CD4-positive, CD25-positive, alpha-beta regulatory T cell (primary cell): ENCODE measurements at places on chromosomes 2 and 18.

- DNase-seq = no peak
Observed at GRCh38 chr18:72848503-72849237, 19.1 kb downstream of the NETO1 start.

DNA sequence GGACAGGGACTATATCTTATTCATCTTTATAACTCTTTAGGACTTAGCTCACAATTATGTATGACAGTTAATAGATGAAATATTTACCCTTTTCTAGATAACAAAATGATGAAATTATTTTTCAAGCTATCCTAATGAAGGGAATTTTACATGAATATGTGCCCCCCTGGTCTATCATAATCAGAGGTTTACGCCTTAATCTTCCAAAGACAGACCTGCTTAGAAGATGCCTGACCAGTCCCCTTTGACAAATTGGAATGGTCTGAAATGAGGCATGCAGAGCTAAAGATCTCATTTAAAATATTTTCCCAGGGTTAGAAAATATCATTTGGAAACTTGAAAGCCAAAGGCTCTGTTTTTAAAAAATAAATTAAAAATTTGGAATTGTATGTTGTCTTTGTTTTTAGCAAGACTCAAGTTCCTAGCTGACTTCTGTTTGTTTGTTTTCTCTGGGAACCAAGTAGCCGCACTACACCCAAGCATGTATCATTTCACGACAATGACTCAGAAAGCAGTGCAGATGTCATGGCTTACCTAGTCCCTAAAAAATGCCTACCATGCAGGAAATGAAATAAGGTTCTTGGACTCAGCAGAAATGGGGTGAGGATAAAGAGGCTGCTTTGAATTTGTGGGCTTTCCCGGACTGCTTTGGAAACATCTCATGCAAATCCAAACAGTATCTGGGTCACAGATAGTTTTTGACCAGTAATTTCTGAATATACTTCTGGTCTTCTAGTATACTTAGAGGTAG is 162.1 kb downstream of the ZEB2 start:
- DNase-seq = peak; percentile 18

DNA sequence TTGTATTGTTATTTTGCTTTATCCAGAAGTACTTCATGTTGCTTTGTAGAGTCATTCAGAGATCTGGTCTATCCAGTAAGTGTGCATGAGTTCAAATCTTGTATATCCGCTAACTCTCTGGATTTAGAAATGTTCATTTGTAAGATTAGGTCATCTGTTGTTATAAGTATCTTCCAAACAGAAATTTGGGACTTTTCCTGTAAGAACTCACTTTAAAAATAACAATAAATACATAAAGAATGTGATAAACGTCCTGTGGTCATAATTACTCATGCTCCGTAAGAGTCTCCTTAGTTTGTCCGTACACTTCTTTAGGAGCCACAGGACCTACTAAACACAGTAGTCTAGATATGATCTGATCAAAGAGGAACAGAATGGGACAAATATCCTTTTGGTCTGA is 699.9 kb upstream of the SLC8A1 start:
- no peak for DNase-seq

- DNase-seq = no peak
Observed at GRCh38 chr2:52570716-52571115, 1196.9 kb upstream of the CHAC2 start.

- no peak for DNase-seq
Observed at GRCh38 chr18:61842146-61842545, 50.7 kb downstream of the RNF152 start.

- DNase-seq = no peak
Observed at GRCh38 chr2:57617318-57617717, 429.3 kb upstream of the VRK2 start.

DNA sequence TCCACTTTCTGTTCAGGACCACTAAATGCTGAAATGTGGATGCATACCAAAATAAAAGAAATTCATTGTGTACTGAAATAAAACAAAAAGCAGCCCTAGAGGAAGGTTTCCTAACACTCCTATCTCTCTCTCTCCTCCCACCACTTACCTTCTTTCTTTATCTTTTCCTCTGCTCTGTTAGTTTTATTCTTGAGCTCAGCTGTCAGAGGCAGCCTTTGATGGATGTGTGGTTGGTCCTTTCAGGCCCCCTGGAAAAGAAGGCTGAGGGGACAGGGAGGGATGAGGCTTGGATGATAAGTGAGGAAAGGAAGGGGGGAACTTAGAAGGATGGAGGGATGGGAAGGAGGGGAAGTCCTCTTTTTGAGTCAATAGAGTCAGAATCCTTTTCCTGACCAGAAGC is 47.6 kb downstream of the DHRS9 start:
- no peak for DNase-seq

GRCh38 chr2:8882094-8882493 is 44.7 kb upstream of the KIDINS220 start:
- no peak for DNase-seq
